ENCODE measurements at places on chromosomes 1 and 21.

DNA sequence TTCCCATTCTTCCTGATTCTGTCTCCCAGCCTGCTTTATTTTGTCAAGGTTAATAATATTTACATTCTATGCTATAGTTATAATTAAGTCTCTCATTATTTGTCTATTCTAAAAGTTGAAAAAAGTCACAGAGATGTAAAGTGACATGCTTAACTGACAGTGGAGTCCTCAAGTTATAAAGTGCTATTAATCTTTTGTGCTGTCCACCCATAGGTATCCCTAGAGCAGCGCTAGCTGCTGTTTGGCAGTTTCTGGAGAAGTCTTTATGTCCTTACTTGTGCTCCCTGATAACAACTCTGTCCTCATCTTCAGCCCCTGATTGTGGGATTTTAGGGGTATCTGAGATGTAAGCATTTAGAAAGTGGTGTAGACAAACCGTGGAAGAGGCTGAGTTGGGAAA, 13.1 kb downstream of the BACH1 start:
- no peak for DNase-seq

- DNase-seq = no peak
Observed at GRCh38 chr1:197096137-197096536, 29.1 kb upstream of the F13B start.

DNA sequence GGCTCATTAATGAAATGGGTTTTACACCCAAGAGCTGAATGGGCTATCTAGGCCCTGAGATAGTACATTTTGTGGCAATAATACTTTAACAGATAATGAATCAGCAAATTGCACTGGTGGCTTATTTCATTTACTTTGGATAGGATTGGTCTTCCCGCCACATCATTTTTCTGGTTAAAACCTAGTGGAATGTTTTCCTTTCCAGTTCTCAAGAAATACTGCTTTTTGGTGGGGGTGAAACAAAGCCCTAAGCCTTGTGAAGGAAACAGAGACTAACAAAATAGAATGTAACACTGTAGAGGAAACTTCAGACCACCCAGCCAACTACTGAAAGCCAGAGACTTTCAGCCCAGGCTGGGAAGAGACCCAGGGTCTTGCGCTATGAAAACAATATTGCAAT, 172.2 kb downstream of the HHIPL2 start:
- no peak for DNase-seq

DNA sequence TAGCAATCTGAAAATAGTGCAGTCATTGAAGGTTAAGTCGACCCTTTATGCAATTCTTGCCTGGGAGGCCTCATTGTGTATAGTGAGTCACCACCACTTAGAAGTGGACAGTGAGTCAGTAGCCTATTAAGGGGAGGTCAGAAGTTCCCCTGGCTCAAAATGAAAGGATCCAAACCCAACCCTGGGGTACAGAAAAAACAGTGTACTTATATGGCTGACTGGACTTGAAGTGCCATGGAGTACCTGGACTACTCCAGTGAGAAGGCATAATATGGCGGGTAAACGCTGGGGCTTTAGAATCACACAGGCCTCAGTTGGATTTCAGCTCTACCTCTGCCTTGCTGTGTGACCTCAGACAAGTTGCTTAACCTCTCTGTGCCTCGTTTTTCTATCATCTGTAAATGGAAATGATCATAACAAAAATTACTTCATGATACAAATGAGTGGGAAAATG, 2.2 kb upstream of the BCL9 start:
- DNase-seq = no peak

DNA sequence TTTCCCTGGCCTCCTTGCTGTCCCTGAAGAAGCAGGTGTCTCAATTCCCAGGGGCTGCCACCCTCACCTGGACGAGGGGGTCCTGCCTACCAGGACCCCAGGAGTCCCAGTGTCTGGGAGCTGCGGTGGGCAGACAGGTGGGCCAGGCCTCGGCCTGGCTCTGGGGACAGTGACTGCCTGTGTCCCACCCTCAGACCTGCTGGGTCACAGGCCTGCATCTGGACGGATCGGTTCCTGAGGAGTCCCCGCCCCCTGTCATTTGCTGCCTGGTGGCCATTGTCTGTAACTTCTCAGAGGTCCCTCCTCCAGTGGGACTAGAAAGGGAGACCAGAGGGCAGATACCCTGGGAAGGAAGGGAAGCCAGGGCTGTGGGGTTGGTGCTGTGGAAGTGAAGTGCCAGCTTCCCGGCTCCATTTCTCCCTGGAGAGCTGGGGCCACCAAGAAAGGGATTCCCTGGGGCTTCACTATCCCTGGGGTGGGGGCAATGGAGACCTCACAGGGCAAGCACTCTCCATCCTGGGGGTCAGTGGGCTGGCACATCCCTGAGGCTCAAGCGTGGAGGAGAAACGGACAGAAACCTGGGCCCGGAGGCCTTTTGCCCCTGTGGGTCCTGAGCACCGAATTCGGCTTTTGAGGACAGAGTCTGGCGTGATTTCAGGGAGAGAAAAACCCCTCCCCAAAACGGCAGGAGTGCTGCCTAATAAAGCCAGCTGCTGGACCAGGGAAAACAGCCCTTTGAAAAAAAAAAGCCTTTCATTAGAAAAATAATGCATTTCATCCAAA, 157.3 kb downstream of the PEX14 start:
- no peak for DNase-seq

GRCh38 chr21:43193651-43194302, 25.0 kb downstream of the CRYAA start:
- no peak for DNase-seq

GRCh38 chr1:45008516-45008915, 2.6 kb downstream of the HECTD3 start:
- no peak for DNase-seq

GRCh38 chr1:60950224-60951063, 131.9 kb upstream of the NFIA start:
- no peak for DNase-seq

- no peak for DNase-seq
Observed at GRCh38 chr1:41954533-41954944, 35.8 kb upstream of the HIVEP3 start.

GRCh38 chr1:223106856-223107255, 36.2 kb downstream of the TLR5 start:
- DNase-seq = no peak

GRCh38 chr1:195744256-195744655, 864.0 kb downstream of the KCNT2 start:
- DNase-seq = no peak

DNA sequence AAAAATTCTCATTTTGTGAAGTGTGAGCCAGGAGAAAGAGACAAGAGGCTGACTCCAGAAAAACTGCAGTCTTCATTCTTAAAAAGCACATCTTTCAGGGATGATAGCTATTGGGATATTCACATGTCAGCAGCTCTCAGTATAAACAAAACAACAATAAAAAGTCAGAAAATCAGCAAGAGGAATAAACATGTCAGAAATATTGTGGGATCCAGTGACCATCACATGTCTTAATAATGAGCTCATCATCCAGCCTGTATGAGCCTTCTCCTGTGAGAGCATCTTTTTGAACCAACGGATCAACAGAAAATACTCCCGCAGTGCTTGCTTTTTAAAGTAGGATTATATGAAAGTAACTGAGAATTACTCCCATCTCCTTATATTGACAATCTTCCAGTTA, 241.6 kb downstream of the SMYD3 start:
- no peak for DNase-seq

- no peak for DNase-seq
Observed at GRCh38 chr1:91176250-91176649, 154.4 kb upstream of the ZNF644 start.

GRCh38 chr1:29485096-29485925, 249.0 kb downstream of the PTPRU start:
- DNase-seq = no peak

DNA sequence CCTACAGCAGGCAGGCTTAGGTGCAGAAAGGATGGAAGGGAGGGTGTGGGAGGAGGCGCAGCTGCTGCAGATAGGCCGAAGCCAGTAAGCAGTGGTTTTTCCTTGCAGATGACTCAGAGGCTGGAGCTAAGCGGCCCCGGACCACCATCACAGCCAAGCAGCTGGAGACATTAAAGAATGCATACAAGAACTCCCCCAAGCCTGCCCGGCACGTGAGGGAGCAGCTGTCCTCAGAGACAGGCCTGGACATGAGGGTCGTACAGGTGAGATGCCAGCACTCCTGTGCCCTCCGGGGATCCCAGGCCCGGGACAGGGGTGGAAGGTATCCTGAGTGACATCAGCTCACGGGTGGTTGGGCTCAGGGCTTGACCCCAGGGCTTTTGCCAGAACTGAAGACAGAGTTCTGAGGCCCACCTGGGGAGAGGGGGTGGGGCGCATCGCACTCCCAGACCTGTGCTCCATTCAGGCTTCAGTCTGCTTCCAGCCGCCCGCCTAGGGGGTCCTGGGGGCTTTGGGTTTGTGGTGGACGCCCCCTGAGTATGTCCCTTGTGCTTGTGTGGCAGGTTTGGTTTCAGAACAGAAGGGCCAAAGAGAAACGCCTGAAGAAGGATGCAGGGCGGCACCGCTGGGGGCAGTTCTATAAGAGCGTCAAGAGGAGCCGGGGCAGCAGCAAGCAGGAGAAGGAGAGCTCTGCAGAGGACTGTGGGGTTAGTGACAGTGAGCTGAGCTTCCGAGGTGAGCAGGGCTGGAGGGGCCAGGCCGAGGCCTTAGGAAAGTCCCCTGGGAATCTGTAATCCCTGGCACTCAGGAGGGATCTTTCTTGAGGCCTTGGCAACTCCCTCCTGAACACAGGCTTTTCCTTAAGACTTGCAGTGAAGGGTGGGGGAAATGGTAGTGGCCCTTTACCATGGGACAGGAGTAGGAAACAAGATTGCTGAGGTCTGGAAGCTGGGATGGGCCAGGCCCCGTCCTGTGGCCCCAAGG, 41.5 kb downstream of the LHX4 start:
- no peak for DNase-seq

DNA sequence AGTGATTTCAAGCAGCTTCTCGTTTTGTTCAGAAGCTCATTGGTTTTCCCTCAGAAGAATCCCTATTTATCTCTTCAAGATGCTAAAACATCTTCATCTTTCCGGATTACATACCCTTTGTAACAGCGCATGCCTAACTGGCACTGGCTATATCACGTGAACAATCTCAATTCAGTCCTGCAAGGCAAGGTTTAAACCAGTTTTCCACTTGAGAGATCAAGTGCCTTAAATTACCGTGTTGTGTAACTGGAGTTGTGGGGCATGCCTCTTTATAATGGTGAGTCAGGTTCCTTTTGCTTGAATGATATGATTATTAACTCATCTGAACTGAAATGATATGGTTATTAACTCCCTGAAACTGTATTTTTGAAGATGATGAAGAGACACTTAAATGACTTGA, 11.0 kb upstream of the ZFP69B start:
- DNase-seq = no peak

GRCh38 chr1:8284127-8284526, 33.8 kb upstream of the SLC45A1 start:
- no peak for DNase-seq

- no peak for DNase-seq
Observed at GRCh38 chr1:39683591-39684312, 7.5 kb downstream of the HPCAL4 start.

DNA sequence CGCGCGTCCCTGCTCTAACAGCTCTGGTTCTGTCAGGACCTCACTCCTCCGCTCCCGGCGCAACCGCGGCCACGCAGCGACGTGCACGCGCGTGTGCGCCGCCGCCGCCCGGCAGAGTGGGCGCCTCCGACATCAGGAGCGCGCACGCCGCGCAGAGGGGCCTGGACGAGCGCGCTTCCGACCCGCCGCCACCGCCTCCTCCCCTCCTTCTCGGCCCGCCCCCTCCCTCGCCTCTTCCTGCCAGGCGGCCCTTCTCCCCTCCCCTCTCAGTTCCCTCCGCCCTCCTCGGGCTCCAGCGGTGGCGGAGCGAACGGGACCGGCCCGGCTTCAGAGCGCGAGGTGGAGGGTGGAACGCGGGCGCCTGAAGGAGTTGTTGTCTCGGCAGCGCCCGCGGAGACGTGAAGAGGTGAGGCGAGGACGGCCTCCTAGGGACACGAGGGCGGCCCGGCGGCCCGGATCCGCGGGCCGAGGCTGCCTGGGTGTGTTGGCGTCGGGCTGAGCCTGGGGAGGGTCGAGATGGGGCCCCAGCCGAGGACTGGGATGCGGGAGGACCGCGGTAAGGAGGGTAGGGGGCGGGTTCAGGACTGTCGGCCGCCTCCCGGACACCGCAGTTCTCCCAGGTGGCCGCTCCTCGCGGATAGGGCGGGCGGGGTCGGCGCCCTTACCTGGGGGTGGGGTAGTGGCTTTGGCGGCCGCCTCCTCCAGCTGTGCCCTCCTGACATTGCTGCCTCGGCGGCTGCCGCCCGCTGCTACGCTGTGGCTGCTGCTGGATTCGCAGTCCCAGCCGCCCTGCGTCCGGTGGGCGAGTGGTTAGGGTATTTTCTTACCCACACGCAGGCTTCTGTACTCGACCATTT, at the start of gene RABGAP1L:
Gene RABGAP1L (plus strand): TSS at position 269 of the 857 bp plus-strand sequence.
- peak; percentile 98 for DNase-seq

GRCh38 chr1:206687915-206688442, 3.3 kb downstream of the MAPKAPK2 start:
- no peak for DNase-seq

GRCh38 chr1:182754543-182755314, 34.8 kb upstream of the NPL start:
- DNase-seq = no peak

- no peak for DNase-seq
Observed at GRCh38 chr1:97160818-97161217, 439.2 kb downstream of the PTBP2 start.

- no peak for DNase-seq
Observed at GRCh38 chr1:56654126-56654923, 9.2 kb downstream of the PRKAA2 start.

GRCh38 chr1:236395230-236395946, 1.3 kb downstream of the EDARADD start:
- no peak for DNase-seq

DNA sequence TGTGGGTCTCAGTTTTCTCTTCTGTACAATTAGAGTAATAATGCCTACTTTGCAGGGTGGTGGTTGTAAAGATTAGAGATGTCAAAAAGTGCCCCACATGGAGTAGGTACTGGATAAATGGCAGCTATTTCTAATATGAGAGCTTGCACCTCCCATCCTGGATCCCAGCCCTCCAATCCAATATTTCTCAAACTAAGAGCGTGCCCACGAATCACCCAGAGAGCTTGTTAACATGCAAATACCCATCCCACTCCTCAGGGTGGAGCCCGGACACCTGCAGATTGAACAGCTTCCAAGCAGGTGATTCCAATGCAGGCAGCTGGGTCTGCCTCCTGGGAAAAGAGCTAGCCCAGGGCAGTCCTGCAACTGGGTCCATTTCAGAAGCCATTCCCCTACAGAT, 33.0 kb downstream of the LRRN2 start:
- DNase-seq = no peak
